Activated CD8-positive, alpha-beta memory T cell treated with anti-CD3 and anti-CD28 coated beads for 48 hours (primary cell): ENCODE measurements at places on chromosomes 11 and 22.

- DNase-seq, result no peak
Measured at GRCh38 chr11:103279821-103280220, 170.6 kb downstream of the DYNC2H1 start.

GRCh38 chr11:62132689-62133293 lies 9.0 kb downstream of the INCENP start:
- no peak for DNase-seq

- no peak for DNase-seq
Measured at GRCh38 chr11:113839842-113840241, 35.5 kb downstream of the USP28 start.

DNA sequence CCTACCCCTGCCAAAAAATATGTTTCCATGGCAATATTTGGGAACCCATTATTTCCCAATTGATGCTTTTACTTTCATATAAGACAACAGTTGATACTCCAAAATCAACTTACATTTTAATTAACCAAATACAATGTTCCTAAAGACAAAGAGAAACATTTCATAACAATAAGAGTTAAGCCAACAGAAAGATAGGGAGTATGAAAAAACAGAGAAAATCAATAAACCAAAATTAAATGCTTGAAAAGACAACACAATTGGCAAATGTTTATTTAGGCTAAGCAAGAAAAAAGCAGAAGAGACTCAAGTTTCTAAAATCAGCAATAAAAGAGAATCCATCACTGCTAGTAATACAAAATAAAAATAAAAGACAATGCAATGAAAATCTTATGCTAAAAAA lies 123.1 kb upstream of the VPREB1 start:
- no peak for DNase-seq

GRCh38 chr11:71139516-71140205 lies 112.7 kb downstream of the SHANK2 start:
- DNase-seq, result no peak

DNA sequence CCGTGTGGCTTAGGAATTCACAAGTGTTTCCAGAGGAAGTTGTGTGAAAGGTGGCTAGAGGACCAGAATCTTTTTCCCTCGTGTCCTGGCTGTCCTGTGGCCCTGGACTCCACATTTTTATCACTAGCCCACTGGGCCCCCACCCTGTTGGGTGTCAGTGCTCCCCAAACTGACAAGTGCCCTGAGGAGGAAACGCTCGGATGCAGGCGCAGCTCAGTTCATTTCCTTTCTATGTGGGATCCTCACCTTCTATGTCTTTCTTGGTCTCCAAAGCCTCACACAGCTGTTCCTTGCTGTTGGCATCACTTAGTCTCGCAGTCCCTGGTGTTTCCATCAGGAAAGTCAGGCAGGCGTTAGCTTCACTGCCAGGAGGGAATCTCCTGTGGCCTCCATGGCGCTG lies 68.0 kb upstream of the KCNQ1OT1 start:
- no peak for DNase-seq

GRCh38 chr11:93192163-93192562 lies 5.6 kb downstream of the SLC36A4 start:
- no peak for DNase-seq

DNA sequence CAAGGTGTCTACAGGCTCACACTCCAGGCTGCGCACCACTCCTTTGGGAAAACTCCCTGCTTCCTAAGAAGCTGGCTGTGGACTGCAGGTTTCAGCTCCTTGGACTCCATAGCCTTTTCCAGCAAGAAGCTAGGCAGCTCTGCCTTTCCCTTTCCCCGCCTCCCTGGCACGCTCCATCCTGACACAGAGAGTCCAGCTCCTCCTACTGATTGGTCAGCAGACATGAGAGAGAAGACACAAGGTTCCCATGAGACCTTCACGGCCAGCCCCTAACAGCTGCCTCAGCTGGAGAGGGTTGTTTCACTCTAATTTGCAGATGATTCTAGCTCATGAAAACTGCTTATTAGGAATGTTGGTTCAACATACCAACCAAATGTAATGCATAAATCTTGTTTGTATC lies 27.6 kb downstream of the TENM4 start:
- DNase-seq, result no peak

- no peak for DNase-seq
Measured at GRCh38 chr11:108501396-108501795, 3.2 kb upstream of the POGLUT3 start.

DNA sequence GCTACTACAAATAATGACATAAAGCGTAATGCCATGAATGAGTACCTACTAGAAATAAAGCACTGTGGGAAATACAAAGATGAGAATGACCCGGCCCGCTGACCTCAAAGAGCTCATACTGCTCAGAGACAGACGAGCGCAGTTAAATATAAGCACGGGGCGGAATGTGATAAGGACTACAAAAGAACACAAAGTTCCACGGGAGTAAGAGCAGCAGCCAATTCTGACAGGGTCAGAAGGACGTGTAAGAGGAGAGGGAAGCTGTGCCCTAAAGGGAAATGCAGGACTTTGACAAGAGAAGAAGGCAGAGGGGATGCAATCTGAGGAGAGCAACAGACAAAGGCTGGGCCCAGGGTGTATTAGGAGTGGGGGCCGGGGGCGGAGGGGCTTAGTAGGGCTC lies 314.6 kb downstream of the LARGE1 start:
- DNase-seq, result no peak

- no peak for DNase-seq
Measured at GRCh38 chr11:80194016-80194415, 753.2 kb upstream of the TENM4 start.

DNA sequence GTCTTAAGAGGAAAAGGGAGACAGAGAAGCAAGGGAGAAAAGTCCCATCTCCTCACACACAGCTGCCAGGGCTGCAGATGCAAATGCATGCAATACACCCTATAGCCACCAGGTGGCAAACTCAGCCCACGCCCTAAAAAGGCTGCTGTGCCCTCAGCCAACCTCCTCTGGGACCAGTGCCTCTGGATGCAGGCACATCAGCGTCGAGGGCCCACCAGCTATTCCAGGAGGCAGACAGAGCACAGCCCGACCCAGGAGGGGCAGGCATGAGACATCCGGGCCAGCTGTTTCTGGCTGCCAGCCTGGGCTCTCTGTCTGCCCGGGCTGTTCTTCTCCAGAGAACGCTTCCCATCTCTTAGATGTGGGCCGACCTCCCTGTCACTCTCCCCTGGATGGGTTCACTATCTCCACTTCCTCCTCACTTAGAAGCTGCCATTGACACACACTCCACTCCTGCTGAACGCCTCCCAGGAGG lies 39.7 kb downstream of the TPBGL start:
- DNase-seq, result peak; percentile 59

DNA sequence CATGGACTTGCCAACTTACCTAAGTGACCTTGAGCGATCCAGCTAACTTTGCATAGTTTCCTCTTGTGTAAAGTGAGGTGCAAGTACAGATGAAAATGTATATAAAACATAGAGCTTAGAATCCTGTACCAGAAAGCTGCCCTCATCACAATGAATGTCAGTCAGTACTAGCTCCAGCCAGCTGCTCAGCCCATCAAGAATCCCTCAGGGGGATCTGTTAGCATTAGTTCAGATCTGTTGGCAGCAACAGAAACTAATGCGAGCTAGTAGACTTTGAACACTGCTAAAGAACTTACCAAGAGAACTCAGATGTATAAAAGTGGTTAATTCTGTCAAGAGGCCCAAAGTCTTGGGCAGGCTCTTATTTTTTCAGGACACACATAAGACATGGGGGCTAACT lies 6.3 kb upstream of the C11orf91 start:
- DNase-seq, result no peak

DNA sequence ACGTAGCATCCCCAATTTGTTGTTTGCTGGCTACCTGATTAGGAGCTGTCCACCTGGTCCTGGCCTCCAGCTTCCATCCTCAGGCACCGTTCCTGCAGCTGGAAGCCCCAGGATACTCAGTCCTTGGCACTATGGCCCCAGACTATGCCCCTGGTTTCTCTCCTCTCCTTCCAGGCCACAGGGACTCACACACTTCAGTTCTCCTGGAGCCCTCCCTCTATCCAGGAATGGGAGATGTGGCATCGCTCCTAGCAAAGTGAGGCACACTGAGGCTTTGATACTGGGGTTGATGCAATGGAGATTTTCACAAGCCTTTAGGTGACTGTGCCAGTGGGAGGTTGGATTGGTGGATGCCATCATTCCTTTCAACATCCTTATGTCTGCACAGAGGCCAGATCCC lies 142.8 kb upstream of the B3GAT1 start:
- no peak for DNase-seq

DNA sequence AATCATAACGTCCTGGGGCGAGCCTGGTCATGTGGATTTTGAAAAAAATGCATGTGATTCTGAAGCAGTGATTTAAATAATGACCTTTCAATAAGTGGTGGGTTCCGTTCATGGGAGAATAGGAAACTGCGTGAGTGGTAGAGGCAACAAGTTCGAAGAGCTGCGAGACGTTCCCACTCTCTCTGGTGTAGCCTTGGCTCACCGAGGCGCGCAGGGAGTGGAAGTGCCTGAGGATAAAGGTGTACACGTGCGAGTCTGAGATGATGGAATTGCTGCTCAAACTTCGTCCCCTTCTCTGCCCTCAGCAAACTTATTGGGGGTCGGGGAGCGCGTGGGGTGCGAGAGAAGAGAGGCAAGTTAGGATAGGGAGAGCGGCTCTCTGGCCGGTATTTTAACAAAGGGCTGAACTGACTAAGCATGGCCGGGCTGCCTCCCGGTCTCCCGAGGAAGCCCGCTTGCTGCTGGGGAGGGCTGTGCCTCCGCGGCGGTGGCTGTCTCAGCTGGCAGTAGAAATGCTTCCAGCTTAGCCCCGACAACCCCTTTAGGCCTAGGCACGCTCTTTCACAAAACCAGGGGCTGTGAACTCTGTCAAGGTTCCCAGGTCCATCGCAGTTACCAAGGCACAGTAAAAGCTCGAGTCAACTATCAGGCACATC lies 875 bp upstream of the STT3A start:
- peak; percentile 14 for DNase-seq

- no peak for DNase-seq
Measured at GRCh38 chr11:65292890-65293289, 21.8 kb upstream of the CDC42EP2 start.

DNA sequence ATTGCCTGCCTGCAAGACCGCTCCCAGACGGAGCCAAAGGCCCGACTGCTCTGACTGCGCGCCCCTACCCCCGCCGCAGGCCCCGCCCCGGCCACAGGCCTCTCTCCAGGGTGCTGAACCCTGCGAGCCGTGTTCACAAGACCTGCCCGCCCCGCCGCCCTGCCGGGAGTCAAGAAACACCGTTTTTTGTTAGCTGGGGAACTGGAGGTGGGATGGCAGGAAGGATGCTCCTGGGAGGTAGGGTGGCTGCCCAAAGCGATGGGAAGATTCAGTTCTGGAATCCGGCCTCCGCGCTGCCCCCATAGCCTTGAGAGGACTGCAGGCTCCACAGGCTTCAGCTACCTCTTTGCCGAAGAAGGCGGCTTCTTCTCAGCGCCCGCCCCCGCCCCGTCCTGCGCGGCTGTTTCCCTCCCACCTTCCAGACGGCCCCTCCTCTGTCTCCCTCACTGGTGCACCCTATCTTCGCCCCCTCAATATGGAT lies 2.7 kb upstream of the PDE2A start:
- DNase-seq, result peak; percentile 25

DNA sequence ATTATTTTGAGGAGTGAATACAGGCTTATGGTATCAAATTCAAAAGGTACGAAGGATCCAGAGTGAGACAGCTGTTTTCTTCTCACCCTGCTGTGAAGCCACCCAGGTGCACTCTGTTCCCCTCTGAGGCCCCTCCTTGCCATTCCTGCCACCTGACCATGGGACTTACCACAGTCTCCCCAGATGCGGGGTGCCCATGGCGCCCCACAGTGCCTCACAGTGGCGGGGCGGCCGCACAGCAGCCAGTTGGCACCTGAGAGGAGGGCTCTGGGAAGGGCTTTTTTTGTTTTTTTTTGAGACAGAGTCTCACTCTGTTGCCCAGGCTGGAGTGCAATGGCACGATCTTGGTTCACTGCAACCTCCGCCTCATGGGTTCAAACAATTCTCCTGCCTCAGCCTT lies 151.7 kb downstream of the CEP164 start:
- DNase-seq, result no peak
